GM04504 (cell line): ENCODE measurements at places on chromosomes 2 and 18.

DNA sequence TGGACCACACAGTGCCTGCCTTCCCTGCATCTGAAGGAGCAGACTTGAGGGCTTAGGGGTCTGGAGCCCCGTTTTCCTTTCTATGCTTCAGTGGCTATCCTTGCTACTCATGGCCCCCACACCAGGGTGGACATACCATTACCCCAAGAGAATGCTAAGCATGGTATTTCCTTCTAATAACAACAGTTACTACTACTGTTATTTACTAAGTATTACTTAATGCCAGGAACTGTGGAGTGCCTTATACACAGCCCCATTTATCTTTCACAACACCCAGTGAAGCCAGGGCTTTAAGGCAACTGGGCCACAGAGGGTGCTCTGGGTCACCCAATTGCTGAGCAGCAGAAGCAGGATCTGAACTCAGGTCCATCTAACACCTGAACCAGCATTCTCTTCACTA, 5.8 kb upstream of the PAX8 start:
- DNase-seq, result no peak

DNA sequence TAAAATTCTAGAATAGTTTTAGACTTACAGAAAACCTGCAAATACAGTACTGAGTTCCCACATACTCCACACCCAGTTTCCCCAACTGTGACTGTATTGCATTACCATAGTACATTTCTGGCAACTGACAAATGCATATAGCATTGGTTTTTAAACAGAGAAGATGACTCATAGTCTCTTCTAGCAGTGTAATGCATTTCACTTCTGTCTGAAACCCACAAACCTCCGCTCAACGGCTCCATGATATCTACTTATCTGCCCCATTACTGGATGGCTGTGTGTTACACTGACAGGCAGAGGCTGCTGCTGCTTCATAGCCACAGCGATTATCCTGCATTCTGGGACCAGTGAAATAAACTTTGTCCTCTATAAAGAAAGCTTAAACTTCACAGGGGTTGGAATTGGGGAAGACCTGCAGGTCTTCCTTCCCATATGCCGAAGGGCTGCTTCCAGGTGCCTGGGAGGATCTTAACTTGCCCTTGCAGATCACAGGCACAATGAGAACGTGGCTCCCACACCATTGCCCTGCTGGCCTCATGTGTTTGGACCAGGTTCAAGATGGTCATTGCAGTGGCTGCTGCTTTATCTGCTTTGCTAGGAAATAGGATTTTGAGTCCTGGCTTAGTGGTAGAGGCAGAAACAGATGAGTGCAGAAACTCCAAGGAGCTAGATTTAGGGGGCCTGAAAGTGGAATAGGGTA, 742.6 kb upstream of the HS6ST1 start:
- DNase-seq, result no peak

DNA sequence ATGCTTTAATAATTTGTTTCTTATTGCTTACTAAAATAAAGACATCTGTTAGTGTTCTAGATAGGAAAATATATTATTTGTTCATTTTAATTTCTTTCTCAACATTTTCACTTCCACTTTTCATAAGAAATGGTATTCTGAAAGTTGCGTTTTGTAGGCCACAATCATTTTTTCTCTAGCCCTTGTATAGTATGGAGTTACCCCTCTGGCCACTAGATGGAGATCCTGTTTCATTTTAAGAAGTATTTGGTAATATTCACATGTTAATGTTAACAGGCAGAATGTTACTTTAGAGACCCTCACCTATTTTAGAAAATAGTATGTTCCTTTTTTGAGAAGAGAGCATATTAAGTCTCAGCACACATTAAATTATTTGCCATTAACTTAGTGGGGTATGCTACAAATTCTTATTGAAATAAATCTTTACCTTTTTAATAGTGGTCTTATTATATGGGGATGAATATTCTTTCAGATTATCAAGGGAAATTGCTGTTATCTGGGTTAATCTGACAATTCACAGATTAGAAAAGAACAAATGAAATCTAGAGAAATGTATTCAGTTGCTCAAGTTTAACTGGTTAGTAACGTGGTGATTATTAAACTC, 73.9 kb upstream of the TTC27 start:
- peak; percentile 3 for DNase-seq

DNA sequence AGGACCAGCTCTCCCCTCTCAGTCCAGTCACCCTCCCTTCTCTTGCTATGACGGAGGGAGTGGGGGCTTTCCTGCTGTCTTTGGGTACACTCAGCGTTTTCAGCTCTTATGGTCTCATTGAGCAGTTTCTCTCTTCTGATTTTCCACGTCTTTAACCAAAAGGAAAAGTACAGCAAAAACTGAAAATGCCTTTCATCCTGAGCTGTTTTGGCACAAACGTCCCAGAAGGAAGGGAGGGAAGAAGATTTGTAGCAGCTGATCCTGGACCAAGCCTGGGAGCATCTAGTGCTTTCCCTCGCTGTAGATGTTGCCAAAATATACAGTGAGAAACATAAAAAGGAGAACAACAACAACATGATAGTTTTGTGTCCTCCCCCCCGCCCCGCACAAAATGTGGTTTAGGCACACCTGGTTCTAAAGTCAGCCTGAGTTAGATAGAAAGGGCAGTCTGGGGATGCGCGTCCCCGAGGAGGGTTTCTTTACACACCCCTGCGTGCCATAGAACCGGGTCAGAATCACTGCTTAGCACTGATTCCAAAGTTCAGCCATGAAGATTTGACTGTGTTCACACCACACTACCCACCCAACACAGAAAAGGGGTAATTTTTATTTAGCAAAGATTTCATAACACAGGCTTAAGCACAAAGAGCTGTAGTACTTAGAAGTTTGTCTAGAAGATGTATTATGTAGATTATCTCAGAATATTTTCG, 53.4 kb downstream of the SLC40A1 start:
- DNase-seq, result no peak

DNA sequence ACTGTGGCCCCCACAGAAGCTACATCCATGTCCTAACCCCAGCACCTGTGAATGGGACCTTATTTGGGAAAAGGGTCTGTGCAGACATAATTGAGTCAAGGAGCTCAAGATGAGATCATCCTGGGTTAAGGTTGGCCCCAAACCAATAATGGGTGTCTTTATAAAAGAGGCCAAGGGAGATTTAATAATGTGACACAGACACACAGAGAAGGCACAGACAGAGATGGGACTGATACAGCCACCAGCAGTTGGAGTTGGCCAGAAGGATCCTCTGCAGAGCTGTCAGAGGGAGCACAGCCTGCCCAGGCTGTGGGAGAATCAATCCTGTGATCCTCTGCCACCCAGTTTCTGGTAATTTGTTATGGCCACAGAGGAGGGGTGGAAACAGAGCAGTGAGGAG, 26.0 kb downstream of the SNORC start:
- DNase-seq, result no peak

DNA sequence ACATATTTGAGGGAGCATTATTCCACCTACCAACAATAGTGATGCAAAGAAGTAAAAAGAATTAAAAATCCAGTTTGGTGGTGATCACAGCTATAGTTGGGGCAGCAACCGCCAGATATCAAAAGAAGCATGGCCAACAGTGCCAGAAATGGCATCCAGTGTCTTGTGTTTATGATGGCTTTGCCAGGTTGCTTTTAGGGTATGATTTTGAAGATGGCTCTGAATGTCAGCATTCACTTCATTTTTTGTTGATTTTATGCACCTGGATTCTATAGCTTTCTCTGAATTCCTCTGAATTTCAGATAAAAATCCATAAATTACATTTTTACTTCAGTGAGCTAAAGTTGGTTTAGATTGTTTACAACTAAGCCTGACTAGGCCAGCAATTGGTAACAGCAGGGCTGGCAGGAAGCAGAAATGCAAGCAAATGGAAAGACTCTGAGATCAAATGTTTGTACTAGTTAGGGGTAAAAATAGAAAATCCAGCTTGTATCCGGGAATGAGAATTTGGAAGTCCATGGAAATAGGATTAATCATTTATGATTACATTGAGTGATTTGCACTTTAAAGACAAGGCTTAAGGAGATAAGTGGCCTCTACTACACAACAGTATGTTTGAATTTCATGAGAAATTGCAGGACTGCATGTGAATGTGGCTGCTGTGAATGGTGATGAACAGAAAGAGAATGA, 40.4 kb downstream of the COL3A1 start:
- DNase-seq, result no peak

DNA sequence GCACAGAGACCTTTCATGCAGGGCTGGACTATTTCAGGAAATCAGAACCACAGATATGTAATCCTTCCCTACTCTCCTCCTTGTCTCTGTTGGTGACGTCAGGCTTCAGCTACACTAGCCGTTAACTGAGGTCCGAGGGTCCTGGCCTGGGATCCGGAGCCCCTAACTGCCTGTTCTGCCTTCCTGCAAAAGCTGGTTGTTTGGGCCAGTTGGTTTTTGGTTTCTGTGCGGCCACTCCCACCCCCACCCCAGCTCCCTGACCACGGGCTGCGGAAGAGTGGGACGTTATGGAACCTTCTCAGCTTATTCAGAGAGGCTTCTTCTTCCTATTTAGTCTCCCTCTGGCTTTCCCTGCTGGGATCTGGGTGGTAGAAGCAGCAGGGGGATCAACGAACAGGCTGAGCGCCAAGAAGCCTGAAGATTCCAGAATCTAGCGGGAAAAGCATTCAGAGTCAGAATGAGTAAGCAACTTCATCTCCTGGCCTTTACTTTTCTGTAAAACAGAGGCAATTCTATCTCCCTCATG, 49.3 kb upstream of the ROCK2 start:
- DNase-seq, result no peak

- DNase-seq, result no peak
Measured at GRCh38 chr2:200658278-200658864, 72.6 kb downstream of the AOX1 start.

DNA sequence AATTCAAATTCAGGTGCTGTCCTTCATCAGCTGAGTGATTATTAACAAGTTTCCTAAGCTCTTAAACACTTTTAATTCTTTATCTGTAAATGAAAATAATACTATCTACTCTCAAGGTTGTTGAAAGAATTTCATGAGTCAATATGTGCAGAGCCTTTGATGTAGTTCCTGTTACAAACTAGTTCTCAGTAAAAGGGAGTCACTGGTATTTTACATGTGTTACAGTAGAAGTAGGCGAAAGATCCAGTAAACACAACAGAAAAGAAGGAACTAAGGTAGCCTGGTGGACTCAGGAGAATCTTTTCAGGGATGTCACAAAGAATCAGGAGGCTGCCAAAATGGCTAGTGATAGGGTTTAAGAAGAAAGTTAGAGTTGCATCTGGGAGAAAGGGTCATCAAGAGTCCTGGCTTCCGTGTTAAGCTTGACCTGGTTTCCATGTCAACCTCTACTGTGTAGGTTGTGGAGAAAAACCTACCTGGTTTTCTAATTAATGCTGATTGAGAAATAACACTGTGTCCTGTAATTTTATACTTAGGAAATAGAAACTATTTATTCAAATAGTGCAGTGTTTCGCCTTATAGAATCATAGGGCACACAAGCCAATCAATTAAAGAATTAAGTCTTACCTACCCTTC, 58.3 kb upstream of the TRIB2 start:
- no peak for DNase-seq

DNA sequence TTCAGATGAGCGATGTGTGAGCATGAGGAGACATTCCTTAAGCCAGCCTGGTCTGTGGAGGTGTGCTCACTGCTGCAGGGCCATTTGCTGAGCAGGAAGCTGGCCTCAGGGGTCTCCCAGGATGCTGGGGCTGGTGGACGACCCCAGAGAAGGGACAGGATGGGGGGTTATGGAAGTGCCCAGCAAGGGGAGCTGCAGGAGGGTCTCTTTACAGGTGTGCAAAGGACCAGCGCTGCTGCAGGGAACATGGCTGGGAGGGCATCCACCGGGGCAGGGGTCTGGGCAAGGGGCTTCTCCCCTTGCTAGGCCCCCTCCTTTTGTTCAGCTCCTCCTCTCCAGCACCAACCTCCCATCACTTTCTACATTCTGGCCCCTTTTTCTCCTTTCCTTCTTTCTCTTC, 185.2 kb downstream of the GBX2 start:
- DNase-seq, result no peak

DNA sequence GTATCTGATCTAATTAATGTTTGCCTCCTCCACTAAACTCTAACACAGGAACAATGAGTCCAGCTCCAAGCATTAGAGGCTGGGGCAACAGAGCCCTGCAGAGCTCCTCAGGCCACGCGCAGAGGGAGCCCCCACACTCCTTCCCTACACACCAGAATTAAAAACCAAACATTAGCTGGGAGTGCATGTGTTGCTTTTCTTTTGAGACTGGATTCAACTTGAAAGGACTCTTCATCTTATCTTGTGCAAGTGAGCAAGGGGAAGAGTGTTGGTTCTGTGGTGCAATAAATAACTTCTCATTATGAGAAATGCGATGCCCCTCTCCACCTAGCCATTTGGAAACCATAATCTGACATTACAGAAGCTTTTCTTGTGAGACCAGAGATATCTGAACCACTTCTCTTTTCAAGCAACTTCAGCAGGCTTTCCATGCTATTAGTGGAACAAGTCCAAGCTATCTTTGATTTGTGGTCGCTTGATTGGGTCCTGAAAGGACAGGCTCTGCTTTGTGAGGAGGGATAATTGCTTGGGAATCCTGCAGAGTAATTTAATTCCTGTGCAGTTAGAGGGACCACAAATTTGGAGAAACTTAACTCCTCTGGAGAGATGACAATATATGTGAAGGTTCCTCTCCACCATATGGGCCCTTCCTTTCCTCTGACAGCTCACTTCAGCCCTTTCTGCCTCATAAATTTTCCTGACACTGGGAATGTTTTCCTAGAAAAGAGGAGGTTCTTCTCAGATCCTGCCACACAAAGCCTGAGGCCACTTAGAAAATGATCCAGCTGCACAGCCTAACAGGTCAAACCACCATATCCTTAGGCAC, 112.5 kb downstream of the ATL2 start:
- peak; percentile 9 for DNase-seq

DNA sequence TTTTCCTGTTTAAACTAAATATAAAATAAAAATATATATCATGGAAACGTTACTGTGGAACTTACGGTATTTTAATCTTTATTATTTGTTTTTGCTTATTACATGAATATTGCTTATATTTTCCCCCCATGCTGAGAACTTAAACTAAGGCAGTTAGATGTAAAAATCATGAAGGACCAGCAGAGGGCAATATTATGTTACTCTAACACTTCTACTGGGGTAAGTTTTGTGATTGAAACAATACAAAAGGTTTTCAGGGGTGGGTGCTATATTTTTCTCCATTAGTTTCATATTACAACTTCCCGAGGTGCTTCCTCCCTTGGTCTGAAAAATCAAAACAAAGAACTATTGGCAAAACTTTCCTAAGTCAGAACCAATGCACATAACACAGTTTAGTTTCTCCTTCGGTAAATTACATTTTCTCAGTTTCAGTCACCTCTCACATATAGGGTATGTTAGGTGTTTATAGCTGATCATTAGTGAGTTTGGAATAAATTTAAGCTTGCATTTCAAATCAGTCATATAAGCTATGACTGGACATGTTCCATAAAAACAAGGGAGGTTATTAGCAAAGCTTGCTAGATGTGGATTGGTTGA, 54.8 kb downstream of the ZNF407 start:
- peak; percentile 17 for DNase-seq

- DNase-seq, result no peak
Measured at GRCh38 chr18:79465392-79465991, 69.8 kb downstream of the NFATC1 start.

GRCh38 chr2:19158896-19159295, 199.5 kb downstream of the OSR1 start:
- DNase-seq, result no peak
